GDM1 (cell line): ENCODE measurements at places on chromosomes 3 and 15.
A peak's percentile ranks its signal among the peaks of the same experiment; 100 is the strongest.

GRCh38 chr3:29653680-29654079 is 372.8 kb downstream of the RBMS3 start:
- no peak for DNase-seq

- no peak for DNase-seq
Measured at GRCh38 chr3:15223685-15224572, 17.9 kb downstream of the CAPN7 start.

DNA sequence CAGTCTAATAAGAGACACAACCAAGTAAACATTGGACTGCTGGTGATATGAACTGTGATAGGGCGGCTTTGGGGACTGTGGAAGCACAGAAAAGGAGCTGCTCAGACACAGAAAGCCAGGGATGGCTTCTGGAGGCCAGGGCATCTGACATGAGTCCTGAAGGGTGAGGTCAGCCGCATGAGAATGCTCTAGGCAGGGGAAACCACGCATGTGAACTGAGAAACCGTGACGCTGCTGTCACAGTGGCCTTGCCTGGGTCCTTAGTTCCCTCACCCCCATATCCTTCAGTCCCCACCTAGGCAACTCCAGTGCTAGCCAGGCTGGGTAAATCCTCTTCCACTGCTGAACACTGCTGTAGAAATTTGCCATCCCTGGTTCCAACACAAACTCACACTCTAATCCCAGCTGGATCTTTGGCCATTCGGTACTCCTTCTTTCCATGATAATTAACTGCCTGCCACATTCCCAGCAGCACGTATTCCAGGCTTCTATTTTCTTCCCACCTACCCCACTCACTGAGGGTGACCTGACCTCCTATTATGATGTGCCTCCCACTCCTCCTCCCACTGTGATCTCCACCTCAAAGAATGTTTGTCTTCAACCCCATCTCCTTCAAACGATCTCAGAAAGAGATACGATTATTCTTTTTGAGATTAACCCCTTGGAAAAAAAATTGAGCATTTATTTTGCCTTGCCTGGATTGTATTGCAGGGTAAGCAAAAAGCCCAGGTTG is 31.4 kb downstream of the CRYGS start:
- no peak for DNase-seq

GRCh38 chr15:58865425-58865880 is 68.0 kb downstream of the SLTM start:
- no peak for DNase-seq

- DNase-seq: no peak
Measured at GRCh38 chr3:183777016-183777618, 48.3 kb downstream of the MAP6D1 start.

- DNase-seq: no peak
Measured at GRCh38 chr3:45573591-45573990, 21.0 kb upstream of the LIMD1 start.

DNA sequence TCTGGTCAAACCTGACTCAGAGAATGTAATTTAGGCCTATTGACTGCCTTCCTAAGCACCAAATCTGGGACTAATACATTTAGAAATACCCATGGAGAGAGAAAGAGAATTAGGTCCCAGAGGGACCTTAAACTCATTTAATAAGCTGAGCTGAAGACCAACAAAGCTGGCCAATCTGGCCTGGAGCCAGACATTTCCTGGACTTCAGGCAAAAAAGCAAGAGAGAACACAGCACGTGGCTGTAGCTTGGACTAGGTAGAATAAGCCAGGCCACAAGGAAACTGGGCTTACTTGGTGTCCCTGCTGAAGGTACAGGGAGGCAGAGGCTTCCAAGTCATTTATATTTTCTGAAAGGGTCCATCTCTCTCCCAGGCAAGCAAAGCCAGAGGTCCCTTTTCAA is 88.1 kb downstream of the RTP4 start:
- no peak for DNase-seq

DNA sequence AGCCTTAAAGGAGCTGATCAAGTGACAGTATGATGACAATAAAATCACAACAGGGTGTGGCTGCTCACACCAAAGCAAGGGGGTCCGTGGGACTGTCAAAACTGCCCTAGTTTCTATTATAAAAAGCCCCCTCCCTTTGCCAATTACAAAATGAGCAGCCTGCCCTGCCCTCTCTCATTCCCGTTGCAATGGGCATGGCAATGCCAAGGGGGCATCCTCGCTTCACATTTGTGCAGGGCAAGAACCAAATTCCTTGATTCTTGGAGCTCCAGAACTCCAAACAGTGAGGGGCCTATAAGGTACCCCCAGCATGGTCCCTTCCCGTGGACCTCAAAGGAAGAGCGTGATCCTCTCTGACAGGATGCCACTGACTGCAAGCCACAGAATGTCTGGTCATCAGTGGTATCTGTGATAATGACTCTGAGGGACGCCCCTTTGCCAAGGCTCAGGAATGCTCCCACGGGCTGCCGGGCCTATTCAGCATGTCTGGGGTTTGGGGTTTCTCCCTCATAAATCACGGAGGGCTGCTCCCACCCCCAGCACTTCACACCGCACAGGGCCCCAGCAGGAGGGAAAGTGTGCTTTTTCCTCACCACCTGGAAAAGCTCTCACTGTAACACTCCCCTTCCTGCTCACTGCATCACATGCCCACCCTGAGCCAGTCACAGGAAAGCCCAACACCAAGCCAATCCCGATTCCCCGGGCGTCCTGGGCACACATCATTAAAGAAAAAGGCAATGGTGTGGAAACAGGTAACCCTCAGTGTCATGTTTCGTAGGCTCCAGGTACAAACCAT is 105.1 kb upstream of the TRPM1 start:
- DNase-seq: no peak

DNA sequence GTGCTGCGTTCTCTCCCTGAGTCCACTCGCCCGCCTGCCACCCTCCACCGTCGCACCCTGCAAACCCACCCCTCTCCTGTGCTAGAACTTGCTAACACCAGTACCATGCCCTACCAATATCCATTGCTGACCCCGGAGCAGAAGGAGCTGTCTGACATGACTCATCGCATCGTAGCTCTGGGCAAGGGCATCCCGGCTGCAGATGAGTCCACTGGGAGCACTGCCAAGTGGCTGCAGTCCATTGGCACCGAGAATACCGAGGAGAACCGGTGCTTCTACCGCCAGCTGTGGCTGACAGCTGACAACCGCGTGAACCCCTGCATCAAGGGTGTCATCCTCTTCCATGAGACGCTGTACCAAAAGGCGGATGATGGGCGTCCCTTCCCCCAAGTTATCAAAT is 4.9 kb upstream of the ALAS1 start:
- no peak for DNase-seq

GRCh38 chr3:29080967-29081366 is 199.9 kb upstream of the RBMS3 start:
- no peak for DNase-seq

- DNase-seq: no peak
Measured at GRCh38 chr3:197224034-197224444, 74.4 kb downstream of the DLG1 start.

DNA sequence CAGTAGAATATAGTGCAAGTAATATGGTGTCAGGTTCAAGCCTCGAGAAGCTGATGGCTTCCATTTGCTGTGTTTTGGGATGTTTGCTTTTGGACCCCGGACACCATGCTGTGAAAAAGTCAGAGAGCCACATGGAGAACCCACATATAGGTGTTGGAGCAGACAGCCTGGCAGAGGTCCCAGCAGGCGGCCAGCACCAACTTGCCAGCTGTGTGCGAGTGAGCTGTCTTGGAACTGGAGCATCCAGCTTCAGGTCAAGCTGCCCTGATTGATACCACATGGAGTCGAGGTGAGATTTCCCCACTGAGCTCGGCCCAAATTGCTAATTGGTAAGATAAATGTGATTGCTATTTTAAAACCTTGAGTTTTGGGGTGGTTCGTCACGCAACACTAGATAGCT is 185.7 kb upstream of the TBL1XR1 start:
- DNase-seq: no peak

DNA sequence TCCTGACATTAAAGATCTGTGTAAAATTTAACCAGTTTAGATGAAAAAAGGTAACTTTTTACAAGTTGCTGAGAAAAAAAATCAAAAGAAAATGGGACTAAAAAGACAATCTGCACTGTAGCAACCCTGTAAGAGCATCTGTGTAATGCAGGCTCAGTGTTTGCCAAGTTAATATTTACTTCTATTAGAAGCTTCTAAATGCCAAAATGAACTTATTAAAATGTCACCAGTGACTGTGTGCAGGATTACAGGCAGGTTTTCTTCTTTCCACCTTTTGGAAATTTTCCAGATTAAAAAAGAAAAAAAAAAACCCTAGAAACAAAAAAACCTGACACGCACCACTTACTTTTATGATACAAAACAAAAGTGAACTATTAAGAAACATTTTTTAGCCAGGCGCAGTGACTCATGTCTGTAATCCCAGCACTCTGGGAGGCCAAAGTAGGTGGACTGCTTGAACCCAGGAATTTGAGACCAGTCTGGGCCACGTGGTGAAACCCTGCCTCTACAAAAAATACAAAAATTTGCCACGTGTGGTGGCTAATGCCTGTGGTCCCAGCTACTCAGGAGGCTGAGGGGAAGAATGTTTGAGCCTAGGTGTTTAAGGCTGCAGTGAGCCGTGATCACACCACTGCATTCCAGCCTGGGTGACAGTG is 87.2 kb downstream of the TJP1 start:
- no peak for DNase-seq

- DNase-seq: peak; percentile 68
Measured at GRCh38 chr15:73972984-73973682, 19.0 kb downstream of the STOML1 start.

DNA sequence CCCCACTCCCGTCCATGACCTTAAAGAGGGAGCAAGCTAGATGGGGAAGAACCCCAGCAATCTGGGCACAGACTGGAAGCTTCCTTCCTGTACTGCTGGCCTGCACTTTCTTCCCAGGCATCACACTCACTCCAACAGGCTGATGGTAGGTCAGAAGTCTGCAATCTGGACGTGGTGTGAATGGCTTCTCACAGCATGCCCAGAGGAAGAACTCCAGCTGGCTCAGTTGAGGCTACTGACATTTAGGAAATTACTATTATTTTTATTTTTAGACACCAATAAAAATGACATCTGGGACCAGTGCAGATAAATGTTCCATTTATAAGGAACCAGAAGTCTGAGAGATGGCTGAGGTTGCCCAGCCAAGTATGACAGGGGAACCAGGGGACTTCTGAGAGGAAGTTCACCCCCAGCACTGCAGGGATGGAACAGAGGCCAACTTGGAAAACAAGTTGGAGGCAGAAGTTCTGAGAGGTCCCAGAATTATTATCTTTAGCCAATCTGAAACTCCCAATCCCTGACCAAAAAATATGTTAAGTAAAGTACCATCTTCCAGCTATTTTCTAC is 163.8 kb upstream of the CTNNB1 start:
- DNase-seq: no peak

- DNase-seq: no peak
Measured at GRCh38 chr3:39289107-39289506, 9.3 kb upstream of the CX3CR1 start.

- no peak for DNase-seq
Measured at GRCh38 chr15:89554247-89554646, 21.0 kb upstream of the TICRR start.

DNA sequence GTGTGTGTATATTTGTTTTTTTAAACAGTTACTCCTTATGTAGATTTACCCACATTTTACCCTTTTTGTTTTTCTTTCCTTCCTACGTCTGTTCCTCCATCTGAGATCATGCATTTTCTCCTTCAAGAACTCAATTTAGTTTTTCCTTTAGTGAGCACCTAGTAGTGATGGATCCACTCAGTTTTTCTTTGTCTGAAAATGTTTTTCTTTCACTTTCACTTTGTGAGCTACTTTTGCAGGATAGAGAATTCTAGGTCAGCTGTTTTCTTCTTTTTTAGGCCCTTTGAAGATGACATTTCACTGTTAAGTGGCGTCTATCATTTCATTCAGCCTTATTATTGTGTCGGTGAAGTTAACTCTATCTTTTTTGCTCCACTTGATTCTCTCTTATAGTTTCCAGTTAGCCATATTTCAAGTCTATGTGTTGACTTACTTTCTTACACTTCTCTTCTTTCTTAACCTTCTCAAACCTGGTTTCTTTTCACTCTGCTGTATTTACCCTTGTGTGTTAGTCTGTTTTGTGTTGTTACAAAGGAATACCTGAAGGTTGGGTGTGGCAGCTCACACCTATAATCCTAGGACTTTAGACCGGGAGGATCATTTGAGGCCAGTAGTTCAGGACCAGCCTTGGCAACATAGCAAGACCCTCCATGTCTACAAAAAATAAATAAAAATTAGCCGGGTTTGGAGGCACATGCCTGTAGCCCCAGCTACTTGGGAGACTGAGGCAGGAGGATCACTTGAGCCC is 55.8 kb downstream of the PRKCI start:
- no peak for DNase-seq

- DNase-seq: no peak
Measured at GRCh38 chr15:81343371-81343770, 19.4 kb upstream of the STARD5 start.

DNA sequence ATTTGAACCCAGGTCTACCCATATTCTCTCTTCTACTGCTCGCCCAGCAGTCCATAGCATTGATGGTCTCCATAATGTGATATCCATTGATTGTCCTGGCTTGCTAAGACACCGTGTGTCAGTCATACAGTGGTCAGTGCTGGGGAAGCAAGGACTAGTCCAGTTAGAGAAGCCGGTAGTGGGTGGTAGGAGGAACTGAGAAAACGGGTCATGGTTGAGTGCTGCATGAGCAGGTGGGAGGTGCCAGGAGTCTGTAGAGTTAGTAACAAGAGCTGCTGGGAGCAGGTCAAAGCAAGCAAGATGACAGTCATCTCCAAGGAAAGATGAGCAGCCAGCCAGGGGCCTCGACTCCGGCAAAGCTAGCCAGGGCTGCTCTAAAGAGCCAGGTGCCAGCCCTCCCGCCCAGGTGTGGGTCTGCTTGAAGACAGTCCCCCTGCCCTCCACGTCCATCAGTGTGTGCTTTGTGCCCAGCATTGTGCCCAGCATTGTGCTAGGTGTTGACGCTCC is 29.5 kb upstream of the USP3 start:
- DNase-seq: no peak

- DNase-seq: no peak
Measured at GRCh38 chr3:185696039-185696438, 109.9 kb downstream of the SENP2 start.

DNA sequence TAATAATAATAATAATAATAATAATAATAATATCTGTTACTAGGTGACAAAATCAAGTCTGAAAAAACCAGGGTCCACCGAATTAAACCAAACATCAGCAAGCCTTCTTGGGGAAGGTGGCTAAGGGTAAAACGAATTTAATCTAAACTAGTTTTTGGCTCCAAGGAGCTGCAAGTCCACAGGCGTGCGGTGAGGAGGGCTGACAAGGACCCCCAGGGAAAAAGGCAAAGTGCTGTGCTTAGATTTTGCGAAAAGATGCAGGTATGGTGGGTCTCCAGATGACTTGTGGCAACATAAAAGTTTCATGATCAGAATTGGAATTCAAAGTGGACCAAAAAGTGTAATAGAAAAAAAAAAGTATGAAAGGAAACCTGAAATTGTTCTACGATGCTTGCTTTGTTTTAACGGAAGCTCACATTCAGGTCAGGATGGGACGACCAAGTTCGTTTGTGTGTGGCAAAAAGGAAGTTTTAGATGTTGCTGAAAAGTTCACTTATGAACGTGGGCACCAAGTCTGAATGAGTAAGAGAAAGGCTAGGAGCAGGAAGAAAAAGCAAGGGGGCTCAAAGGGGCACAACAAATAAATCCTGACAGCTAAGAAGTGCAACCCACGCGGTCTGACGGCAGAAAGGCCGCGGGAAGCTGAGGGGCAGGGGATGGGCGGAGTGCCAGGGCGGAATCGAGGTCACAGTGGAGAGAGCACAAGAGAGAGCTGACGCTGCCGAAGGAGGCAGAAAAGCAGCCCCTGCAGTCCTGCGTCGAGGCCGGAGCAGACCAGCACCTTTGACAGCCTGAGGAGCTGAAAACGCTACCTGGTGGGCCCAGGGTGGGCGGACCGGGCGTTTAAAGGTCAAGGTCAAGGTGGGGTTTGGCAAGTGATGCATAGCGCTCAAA is 1.1 kb downstream of the WDR82 start:
- DNase-seq: no peak
